ENCODE measurements at places on chromosomes 16 and 17.
A peak's percentile ranks its signal among the peaks of the same experiment; 100 is the strongest.

DNA sequence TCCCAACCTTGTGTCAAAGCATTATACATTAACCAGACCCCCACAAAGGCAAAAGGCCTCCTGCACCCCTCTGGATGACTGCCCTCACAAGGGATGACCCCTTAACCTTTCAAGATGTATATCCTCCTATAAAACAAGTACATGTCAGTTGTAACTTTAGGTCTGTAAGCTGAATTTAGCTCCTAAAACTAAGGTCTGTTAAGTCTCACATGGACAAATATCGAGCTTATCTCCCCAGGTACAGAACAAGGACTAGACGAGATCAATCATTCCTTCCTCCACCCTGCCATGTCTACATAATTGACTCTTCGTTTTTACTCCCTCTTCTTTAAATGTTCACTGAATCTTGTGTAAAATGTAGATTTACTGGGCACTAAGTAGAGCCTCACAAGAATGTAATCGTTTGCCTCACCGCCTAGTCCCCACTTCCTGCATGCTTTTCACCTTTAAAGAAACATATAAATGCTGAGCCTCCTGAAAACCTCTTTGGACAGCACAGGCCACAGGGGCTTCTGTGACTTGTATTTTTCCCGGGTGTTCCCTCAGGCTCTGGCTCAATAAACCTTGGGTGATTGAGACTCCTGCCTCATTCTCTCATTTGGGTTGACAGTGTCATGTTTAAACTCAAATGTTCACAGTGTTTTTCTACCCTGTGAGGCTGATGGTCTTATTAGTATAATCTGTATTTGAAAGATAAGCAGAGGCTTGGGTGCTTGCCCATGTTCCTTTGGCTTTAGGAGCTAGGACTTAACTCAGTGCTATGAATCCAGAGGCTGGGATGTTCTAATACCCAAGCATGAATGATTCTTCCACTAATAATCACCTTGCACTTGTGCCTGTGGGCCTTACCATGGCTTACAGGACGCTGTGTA is 37.6 kb downstream of the MMD start:
- no peak for DNase-seq

DNA sequence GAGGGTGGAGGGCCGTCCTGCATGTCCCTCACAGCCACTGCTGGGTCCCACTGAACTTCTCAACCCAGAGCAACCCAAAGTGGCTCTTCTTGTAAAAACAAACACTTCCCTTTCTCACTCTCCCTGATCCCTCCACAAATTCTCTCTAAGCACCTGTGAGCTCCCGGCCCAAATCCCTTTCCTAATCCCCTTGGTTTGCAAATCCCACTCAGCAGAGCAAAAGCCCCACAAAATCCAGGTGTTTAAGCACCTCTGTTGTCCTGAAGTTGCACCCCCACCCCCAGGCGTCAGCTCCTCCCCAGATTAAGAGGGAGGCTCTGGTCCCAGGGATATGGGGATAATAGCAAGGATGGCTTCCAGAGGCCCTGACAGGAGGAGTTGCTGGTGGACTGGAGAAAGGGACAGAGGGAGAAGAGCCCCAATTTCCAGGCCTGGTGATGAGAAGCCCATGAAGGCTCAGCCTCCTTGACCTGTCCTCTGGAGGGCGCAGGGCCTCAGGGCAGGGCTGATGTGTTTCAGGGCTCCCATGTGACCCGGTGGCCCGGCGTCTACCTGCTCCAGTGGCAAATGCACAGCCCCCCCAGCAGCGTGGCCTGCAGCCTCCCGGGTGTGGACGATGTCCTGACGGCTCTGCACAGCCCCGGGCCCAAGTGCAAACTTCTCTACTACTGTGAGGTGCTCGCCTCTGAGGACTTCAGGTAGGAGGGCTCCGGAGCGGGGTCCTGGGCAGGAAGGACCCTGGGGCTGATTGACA is 23.0 kb downstream of the NAGPA start:
- DNase-seq, result no peak

DNA sequence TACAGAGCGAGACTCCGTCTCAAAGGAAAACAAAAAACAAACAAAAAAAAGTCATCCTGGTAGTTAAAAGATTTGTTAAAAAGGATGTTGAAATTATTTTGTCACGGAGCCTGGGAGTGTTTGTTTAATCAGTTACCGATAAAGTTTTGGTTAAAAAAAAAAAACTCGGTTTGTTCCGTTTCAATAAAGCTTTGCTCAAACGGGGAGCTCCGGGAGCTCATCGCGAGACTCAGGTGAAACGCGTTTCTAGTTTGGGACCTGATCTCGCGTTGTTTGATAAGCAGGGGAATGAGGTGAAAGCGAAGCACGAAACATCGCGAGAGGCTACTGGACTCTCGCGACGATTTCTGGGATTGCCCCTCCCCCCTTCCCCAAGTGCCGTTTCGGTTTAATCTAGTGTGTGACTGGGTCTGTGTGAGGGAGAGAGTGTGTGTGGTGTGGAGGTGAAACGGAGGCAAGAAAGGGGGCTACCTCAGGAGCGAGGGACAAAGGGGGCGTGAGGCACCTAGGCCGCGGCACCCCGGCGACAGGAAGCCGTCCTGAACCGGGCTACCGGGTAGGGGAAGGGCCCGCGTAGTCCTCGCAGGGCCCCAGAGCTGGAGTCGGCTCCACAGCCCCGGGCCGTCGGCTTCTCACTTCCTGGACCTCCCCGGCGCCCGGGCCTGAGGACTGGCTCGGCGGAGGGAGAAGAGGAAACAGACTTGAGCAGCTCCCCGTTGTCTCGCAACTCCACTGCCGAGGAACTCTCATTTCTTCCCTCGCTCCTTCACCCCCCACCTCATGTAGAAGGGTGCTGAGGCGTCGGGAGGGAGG is at the start of gene CDK12:
Gene CDK12 (plus strand): TSS at position 374 of the 813 bp plus-strand sequence. CDS start 586 bp downstream, outside the sequence.
- DNase-seq, result peak; percentile 89

DNA sequence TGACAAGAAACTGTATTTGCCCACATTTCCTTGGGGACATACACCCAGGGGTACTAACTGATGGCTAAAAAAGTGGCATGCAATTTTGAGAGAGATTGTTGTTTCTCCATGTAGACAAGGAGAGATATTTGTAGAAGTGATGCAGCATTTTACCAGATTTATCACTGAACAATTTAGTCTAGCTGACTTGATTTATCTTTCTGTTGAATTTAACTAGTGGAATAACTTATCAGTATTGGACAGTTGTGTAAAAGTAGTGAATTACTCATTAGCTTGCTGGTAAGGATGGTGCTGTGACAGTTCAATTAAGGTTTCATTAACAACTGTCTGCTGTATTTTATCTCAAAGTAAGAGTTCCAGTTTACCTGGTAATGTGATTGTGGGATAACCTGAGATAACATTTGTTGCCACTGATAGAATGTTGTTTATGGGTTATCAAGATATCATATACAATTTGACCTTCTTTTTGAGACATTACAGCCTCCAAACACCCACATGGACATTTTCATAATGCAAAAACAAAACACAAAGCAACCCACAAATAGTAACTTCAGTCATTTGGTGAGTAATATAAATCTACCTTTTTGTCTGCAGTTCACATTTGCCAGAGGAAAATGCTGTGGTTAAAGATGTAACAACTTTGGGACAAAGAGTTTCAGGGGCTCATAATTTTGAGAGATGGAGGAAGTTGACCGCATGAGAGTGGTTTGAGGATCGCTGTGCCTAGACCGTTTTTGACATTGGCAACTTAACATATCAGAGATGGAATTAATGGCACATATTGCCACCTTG is 3.8 kb downstream of the NLK start:
- DNase-seq, result no peak

GRCh38 chr17:28390141-28390540 is 15.9 kb downstream of the SLC46A1 start:
- DNase-seq, result no peak

- DNase-seq, result no peak
Observed at GRCh38 chr17:39002991-39003715, 36.0 kb upstream of the FBXO47 start.

GRCh38 chr17:36684134-36684533 is 82.8 kb downstream of the MRM1 start:
- no peak for DNase-seq

DNA sequence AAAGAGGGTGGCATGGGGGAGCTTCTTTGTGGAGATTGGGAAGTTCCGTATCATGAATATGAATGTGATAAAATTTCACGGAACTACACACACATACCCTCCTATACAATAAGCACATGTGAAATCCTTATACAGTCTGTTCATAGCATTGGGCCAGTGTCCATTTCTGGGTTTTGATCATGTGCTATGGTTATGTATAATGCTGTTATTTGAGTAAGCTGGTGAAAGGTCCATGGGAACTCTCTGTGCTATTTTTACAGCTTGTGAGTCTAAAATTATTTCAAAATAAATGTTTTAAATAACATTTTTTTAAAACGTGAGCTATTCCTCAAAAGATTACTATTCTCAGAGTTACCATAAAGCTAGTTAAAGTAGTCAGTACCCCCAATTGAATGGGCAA is 205.2 kb upstream of the CACNG5 start:
- no peak for DNase-seq

DNA sequence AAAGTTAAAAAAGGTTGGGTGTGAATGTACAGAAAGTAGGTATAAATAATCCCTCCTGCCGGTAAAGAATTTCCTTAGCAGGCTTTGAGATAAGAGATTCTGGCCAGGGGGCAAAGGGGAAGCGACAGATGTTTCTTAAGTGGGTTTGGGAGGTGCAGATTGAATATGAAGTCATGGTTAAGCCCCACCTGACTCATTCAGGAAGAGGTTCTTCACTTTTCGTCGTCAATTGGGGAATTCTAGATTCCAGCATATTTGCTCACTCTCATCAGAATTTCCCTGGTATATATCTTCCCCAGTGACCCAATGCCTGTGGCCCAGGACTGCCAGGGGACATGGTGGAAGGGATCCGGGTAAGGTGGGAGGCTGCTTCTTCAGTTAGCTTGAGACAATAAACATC is 127.8 kb downstream of the CPPED1 start:
- DNase-seq, result no peak

DNA sequence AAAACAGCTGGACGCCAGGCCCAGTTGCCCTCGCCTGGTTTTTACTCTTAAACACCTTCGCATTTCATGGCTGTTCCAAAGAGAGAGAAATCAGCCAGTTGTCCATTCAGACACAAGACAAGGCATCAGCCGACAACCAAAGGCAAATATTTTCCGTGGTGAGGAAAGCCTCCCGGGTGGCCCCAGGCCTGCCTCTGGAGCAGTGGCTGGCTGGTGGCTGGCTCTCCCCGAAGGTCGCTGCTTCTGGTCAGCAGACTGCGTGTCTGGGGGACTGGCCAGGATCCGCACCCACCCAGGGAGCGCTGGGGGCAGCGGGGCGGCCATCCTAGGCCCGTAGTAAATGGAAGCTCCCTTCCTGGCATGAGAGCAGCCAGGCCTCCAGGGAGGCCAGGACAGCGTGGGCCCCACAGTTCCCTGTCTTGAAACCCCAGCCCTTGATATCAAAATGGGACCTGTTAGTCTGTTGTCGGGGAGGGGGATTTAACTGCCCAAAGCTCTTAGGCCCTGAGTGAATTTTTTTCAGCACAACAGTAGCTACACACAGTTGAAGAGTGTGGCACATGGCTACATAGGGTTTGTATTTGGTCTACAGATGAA is 57.7 kb downstream of the SREBF1 start:
- DNase-seq, result no peak

All from stimulated activated CD4-positive, alpha-beta T cell treated with anti-CD3 and anti-CD28 coated beads, TNF-alpha, amount 100 ng/mL, for 1 hour (primary cell).